ENCODE measurements at places on chromosomes 1 and 21.

- DNase-seq, result no peak
Measured at GRCh38 chr1:9250411-9251381, 16.1 kb downstream of the H6PD start.

DNA sequence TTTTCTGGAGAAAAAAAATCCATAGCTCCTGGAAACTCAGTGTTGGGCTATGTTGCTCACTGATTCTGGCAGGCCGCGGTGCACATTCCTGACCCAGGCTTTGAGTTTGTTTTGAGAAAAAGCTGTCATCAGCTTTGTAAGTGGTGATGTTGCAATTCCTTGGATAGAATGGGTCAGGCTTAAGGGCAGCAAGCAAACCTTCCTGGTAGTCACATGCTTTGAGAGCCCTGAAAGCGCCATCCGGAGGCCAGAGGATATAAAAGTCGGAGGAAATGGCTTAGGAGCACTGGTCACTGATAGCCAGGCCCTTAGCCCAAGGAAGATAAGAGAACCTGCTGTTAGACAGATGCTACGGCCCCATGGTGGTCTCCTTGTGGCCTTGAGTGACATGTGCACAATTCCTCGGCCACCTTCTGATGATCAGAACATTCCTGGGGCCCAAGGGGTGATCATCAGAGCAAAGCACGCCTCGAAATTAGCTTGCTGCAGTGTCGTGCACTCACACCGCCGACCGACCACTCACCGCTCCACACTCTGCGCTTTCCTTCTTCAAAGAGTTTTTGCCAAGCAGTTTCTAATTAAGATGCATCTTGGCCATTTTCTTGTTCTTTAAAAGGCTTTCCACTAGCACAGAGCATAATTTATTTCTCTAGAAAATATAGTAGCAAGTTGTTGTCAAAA is 78.6 kb downstream of the MAN1C1 start:
- no peak for DNase-seq

DNA sequence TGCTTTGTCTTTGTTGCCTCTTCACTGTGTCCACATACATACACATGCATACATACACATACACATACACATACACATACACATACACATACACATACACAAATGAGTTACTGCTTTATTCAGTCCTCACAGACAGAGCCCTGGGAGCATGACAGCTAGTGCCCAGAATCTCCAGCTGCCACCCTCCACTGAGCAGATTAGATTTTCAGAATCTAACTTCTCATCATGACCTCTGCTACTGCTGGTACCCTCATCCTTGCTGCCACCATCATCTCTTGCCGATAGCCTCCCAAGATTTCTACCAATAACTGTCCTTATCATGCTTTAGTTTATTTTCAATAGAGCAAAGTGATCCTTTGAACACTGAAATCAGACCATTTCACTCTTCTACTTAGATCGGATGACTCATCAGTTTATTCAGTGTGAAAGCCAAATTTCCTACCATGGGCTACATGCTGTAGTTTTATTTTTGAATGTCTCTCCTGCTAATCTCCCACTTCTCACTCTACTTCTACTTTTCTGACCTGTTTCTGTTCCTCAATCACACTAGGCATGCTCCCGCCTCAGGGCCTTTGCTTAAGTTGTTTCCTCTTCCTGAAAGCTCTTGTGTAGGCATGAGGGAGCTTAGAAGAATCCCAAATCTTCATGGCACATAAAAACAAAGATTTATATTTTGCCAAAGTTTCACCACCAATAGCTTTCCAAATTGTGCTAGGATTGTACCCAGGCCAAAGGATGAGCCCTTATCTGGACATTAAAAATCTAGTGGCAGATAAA is 43.0 kb downstream of the ATP6V1G3 start:
- DNase-seq, result no peak

DNA sequence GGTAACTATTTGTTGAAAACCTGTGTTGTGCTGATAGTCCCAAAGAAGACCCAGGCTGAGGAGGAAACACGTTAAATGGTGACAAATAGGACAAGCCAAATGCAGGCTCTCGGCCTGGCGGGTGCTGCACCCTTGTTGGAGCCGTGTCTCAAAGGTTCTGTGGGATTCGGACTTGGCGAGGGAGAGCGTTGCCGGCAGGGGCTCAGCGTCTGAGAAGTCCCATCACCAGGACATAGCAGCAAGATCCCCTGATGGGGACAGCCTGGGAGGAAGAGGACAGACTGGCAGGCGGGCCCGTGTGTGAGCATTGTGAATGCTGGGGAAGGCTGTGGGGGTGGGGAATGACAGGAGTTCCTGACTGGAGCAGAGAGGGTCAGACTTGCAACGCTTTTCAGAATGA is 142.5 kb downstream of the PGBD5 start:
- no peak for DNase-seq

DNA sequence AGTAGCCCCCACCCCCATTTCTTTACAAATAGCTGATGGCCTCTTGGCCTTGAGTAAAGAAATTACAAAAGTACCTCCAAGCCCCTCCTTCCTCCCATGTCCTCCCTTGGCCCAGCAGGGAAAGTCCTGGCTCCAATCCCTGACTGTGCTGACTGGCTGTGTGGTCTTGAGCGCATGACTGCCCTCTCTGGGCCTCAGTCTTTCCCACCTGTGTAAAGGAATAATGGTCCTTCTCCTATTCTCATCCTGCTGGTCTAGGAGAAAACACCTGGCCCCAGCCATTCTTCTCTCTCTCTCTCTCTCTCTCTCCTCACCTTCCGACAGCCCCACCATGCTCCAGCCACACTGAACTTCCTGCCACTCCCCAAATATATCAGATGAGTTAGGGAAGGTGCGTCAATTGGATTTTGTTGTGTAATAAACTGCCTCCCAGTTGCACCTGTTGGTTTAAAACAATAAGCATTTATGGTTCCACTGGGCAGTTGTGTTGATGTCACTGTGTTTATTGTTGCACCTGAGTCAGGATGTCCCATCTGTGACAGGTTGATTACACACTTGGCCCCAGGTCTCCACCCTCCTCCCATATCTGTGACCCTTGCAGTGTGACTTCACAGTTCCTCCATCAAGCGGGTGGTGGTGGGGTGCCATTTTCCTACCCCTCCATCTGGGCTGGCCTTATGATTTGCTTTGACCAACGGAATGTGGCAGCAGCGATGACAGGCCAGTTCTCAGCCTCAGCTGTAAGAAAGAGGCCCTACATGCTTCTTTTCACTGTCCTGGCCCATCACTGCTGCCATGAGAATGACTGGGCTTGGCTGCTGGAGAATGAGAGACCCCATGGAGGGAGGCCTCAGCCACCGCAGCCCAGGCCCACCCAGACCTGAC is 22.3 kb upstream of the LRP8 start:
- DNase-seq, result no peak

GRCh38 chr1:176559878-176560277 is 96.9 kb downstream of the PAPPA2 start:
- DNase-seq, result peak; percentile 8

DNA sequence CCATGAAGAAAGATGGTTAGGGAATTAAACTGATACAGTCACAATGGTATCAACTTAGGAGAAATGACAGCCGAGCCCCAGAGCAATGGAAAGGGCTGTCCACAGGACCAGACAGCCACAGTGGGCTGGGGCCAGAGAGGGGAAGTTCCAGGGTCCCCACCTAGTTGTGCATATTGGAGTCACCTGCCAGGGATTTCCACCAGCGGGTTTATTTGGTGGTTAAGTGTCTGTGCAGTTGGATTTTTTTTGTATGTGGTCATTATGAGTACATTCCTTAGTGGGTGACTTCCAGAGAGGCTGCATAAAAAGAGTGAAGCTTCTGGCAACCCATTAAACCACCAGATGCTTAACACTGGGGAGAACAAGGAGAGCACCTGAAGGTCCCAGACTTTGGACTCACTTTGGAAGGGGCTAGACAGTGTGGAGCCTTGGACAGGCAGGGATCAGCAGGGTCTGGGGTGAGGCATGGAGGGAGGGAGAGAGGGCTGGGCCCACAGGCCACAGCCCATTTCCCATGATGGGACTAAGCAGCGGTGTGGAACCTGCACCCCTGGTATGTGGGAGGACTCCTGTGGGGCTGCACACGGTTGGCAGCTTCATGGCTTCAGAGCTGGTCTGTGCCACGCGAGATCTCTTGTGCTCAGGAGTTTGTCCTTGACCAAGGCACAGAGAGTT is 7.8 kb upstream of the PTTG1IP start:
- DNase-seq, result no peak

GRCh38 chr1:193905288-193906085 is 719.1 kb upstream of the B3GALT2 start:
- DNase-seq, result no peak

DNA sequence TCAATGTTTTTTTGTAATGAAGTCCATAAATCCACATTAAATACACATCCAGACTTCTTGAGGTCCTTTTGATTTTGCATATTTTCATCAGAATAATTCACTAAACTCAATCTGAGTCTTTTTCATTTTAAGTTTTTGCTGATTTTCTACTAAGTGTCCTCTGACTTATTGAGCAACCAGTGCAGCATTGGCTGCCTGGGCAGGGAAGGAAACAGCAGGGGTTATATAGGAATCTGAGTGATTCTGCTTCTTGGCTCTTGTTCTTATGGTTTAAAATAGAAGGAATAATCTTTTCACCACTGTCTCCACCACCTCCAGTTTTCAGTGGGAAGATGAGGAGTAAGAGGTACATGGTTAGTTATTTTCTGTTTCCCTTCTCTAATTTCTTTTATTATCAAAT is 88.4 kb downstream of the ST6GALNAC5 start:
- no peak for DNase-seq

- DNase-seq, result no peak
Measured at GRCh38 chr1:9207086-9207485, 27.5 kb upstream of the H6PD start.

DNA sequence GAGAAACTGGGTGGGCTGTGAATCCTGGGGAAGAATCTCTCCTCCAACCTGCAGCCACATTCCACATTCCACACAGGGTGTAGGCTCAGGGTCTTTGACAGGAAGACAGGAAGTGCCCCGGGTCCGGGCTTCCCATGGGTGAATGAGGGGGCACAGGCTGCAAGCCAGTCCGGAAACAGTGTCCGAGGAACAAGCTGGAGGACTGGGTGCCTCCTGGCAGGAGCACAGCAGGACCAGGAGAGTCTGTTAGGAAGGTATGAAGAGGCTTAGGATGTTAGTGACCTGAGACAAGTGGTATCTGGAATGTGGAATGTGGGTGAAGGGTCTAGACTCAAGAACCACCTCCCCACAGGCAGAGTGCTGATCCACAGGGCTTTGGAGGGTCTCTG is 121.0 kb upstream of the CD34 start:
- no peak for DNase-seq

DNA sequence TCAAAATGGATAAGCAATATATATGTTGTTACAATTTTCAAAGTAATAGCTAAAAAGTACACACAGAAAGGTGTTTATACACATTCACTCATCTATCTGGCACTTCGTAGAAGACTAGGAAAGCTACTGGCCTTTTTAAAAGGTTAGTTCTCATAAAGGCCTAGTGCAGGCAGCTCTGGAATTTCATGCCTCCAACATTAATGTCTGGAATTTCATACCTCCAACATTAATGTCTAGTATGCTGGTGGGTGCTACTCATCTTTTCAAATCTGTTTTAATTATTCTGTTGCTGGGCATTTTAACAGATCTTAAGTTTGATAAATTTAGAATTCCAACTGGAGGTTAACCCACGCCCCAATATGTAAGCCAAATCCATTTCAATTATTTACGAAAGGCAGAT is 124.2 kb downstream of the AKT3 start:
- DNase-seq, result no peak

- no peak for DNase-seq
Measured at GRCh38 chr21:31201548-31201947, 142.5 kb downstream of the TIAM1 start.

DNA sequence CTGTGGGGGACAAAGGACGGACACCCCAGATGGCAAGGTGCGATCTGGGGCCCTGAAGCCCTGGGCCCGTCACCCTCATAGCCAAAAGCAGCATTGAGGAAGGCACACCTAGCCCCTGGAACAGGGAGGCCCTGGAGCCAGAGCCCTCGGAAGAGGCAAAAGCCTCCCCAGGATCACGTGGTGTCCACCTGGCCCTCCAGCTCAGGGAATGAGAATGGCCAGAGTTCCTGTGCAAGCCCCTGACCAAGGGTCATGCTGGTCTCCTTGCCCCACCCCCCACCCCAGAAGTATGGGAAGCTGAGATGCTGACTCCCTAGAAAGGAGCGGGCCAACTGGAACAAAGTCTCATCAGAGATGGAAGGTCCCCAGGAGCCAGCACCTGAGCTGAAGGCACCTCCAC is 1.0 kb upstream of the PDZK1IP1 start:
- no peak for DNase-seq

DNA sequence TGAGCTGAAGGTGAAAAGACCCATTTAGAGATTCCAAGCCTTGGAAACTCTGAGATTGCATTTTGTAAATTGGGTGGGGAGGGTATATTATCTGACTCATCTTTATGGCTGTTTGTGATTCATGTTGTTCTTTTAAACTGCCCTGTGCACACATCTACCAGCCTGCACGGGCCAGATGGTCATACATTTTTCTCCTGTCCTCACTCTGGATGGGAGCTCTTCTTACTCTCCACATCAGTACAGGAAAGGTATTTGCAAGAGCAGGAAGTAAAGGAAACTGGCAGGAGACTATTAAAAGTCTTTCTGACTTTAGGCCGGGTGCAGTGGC is 14.3 kb upstream of the NMNAT2 start:
- no peak for DNase-seq

DNA sequence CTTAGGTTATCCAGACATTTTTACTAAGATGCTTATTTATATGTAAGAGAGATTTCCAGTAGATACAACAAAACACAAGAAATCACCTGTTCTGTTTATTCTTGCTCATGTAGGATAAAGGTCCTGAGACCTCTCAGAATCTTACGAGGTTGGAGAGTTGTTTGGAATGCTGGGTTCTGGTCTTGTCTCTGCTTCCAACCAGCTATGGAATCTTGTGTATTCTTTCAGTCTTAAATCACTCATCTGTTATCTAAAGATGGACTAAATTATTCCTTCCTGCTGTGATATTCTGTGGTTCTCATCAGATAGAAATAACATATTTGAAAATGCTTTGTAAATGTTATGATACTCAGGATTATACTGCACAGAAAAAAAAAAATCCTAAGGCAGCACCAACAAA is 21.3 kb downstream of the GNAT2 start:
- DNase-seq, result no peak

- no peak for DNase-seq
Measured at GRCh38 chr1:44481701-44482100, 76.6 kb downstream of the RNF220 start.
